Femur (tissue), 1 donor: ENCODE measurements at places on chromosomes 2 and 18.
A peak's percentile ranks its signal among the peaks of the same experiment; 100 is the strongest.

DNA sequence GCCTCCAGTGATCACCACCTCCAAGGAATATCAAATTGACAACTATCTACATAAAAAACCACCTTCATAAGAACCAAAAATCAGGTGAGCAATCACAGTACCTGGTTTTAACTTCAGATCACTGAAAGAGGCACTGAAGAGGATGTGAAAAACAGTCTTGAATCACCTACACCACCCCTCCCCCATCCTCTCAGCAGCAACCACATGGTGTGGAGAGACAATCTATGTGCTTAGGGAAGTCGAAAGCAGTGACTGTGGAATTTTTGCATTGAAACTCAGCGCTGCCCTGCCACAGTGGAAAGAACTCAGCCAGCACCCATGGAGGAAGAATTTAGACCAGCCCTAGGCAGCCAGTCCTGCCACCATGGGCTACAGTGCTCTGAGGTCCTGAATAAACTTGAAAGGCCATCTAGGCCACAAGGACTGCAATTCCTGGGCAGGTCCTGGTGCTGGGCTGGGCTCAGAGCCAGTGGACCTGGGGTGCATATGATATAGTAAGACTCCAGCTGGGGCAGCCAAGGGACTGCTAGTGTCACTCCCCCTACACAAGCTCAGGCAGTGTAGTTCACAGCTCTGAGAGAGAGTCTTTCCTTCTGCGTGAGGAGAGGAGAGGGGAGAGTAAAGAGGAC lies 75.6 kb downstream of the ATL2 start:
- DNase-seq: no peak

- no peak for DNase-seq
These were observed 383.3 kb downstream of the MTX2 start for GRCh38 chr2:176652300-176653182.

DNA sequence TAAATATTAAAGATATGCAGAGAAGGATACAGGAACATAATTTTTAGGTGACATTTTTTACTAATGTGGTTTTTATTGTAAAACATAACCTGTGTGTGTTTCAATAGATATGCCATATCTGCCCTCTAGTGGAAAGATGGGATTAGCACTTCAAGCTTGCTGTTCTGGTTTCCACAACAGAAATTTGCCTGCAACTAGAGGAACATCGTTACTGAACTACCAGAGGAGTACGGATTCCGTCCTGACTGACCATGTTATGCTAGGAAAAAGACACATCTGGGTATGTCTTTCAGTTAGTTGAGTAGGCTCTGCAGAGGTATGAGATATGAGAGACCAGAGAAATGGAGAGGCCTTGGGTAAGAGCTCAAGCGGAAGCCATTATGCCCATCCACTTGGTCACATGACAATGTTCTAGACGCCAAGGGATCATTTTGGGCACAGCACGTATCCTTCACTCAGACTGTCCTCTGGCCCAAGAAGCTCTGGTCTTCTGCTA lies 104.9 kb downstream of the MBD2 start:
- DNase-seq: peak; percentile 18

GRCh38 chr2:202100176-202100575 lies 27.1 kb downstream of the KIAA2012 start:
- DNase-seq: no peak

DNA sequence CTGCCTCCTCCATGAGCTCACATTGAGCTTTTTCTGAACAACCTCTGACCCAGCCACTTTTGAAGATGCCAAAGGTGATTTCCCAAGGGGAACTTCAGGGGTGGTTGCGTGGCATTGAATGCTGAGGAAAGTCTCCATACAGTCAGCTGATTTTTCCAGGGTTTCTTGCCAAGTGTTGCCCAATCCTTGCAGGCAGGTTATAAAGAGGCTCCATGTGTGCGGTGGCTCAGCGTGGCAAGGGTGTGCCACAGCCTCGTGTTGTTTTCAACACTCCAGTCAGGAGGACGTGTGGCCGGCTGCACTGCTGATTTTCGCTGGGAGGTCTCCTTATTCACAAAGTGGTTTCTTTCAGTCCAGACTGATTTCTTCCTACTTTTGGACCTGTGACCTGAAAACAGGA lies 81.4 kb upstream of the GATA6 start:
- no peak for DNase-seq

DNA sequence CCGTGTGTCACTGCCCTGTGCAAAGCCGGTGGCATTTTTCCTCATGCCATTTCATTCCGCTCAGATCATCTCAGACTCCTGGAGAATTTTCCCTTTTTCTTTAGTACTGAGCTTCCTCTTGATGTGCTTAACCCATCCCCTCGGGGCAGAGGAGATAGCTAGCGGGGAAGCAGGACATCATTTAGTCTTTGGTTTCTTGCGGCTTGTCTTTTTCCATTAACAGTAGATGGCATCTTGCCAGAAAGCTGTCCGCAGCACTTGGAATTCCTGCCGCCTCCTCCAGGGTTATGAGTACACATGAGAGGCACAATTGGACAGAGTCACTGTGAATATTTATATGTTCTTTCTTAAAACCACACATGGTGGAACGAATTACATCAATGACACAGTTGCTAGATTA lies 226.6 kb downstream of the ALPK2 start:
- peak; percentile 64 for DNase-seq

GRCh38 chr2:141329964-141330363 lies 800.9 kb downstream of the LRP1B start:
- no peak for DNase-seq

GRCh38 chr2:85694052-85695025 lies at the start of gene GNLY:
Gene GNLY, plus strand, starts transcription at chr2:85694358. Its CDS starts 61 bp downstream, at chr2:85694419.
- no peak for DNase-seq

- DNase-seq: no peak
These were observed 4.3 kb upstream of the GBX2 start for GRCh38 chr2:236172255-236173035.

GRCh38 chr2:102355526-102356380 lies at the start of gene IL18R1:
Gene IL18R1, plus strand, starts transcription at chr2:102355796. Its CDS starts 6,865 bp downstream, at chr2:102362661.
- peak; percentile 80 for DNase-seq

DNA sequence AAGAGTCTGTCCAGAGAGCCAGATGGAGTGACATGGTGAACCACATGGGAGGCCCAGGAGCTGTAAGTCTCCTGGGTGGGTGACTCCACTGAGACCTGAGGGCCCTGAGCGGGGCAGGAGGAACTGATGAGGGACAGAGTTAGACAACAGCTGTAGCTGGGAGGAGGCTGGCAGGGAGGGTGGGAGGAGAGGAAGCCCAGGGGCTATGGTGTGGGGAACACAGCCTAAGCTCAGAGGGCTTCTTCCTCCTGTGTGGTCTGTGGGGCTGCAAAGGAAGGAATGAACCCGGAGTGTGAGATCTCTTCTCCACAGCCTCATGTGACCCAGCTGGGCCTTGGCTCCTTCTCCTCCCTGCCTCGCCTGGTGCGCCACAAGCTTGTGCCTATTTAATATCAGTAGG lies 395.6 kb upstream of the HS6ST1 start:
- DNase-seq: no peak

GRCh38 chr2:20669562-20670314 lies 2.8 kb downstream of the GDF7 start:
- no peak for DNase-seq

GRCh38 chr18:47746615-47747014 lies 183.8 kb downstream of the SMAD2 start:
- no peak for DNase-seq

DNA sequence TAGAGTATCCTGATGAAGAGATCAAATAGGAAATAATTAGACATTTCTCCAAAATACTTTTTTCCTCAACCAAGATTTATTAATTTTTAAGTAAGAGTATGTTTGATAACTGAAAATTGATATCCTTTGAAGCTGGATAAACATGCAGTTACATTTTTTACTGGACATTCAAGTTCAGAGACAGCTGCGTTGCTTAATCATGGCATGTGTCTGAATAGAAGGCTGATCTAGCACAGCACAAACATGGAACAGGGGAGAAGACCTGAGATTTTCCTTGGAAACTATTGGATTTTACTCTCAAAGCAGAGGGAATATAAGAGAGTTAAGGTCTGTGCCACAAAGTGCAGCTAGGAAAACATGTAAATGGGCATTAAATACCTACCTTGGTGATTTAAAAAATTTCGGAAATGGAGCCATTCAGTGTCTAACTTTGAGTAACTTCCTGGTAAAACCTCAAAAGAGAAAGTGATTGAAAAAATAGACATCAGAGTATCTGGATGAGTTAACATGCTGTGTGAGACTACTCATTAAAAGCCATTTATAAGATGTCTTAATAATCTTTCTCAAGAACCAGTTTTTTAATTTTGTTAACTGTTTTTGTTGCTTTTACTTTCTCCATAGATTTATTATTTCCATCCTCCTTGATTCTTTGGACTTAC lies 31.8 kb downstream of the CRIM1 start:
- DNase-seq: no peak

DNA sequence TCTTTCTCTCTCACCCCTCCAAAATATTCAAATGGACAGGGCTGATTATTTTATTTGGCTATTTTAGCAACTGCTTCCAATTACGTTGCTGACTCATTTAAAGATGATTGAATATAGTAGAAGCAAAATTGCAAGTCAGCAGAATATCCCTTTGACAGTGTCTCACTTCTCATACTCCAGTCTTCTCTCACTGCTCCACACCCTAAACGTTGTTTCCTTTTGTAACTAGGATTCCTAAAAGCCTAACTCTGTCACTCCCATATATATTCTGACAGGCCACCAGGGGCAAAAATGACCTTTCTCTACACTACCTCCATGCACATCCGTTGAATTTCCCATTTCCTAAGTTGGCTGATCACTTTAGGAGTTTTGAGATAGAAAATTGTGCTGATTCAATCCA lies 351.1 kb downstream of the RND3 start:
- DNase-seq: no peak

DNA sequence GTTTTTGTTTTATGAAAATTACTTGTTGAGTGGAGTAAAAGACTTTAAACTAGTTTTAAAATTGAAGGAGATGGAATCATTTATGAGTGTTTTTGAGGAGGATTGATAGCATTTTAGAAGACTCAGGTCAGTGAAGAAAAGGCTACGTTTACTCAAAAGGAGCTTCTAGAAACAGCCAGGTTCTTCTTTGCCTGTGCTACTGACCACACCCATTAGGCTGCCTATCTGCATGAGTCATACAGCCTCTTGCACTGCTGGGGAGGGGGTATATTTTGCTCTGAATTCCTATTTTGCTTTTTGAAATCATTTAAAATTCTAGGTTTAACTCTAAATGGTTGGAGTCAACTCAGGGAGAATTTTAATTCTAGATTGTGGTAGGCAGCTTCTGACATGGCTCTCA lies 22.3 kb downstream of the EFEMP1 start:
- DNase-seq: no peak

DNA sequence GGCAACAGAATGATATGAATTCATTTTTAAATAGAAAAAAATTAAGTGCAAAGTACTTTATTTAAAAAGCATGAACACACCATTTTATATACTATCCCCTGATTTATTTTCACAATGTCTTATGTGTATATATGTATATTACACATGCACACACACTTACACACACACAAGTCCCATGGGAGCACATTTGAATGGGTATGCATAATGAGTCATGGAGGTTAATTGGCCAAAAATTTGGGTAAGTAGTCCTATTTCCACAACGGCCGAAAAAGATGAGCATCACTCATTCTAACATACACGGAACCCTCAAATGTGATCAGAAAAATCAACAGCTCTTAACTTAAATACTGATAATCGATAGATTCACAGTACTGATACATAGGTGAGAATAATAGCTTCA lies 97.4 kb upstream of the NABP1 start:
- no peak for DNase-seq

- peak; percentile 61 for DNase-seq
These were observed 46.4 kb upstream of the CYP1B1 start for GRCh38 chr2:38122344-38122743.

DNA sequence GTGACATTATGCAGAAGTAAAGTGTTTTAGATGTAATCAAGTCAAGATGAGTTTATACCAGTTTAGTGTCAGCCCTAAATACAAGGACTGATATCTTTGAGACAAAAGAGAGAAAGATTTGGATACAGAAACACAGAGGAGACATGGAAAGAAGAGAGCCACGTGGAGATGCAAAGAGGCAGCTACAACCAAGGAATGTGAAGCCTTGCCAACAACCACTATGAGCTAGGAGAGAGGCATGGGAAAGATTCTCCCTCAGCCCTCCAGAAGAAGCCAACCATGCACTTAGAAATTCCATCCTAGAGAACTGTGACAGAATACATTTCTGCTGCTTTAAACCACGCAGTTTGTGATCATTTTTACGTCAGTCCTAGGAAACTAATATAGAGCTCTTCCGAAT lies 217.2 kb downstream of the DOK6 start:
- DNase-seq: no peak

GRCh38 chr2:239675826-239676715 lies 275.3 kb upstream of the HDAC4 start:
- peak; percentile 16 for DNase-seq

- DNase-seq: no peak
These were observed 200.6 kb downstream of the PPP1R1C start for GRCh38 chr2:182186132-182186735.

DNA sequence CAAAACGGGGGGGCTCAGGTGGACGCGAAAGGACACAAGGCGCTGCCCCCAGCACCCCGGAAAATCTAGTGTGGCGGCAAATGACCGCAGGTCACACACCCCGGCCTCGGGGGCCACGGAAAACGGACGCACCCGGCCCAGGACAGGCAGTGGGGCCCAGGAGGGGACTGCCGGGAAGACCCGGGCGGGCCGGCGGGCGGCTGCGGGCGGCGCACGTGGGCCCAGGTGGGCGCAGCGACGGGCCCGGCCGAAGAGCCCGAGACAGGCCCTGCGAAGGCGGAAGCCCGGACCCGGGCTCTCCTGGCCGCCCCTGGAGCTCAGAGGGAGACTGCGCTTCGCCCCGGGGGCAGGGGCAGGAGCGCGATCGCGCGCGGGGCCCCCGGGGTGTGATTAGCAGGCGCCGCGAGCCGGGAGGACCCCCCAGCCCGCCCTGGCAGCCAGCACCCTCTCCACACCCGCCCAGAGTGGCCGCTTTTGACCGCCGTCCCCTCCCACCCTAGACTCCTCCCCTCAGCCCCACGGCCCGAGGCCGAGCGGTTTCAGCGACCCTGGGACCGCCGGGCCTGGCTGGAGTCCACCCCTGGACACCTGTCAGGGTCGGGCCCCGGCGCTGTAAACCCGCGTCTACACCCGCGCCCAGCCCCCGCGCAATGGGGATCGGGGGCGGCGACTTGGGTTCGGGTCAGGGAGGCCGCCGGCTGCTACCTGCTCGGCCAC lies 773 bp downstream of the MBP start:
- DNase-seq: peak; percentile 58

- DNase-seq: peak; percentile 71
These were observed 110.6 kb upstream of the PXDN start for GRCh38 chr2:1854729-1855547.

DNA sequence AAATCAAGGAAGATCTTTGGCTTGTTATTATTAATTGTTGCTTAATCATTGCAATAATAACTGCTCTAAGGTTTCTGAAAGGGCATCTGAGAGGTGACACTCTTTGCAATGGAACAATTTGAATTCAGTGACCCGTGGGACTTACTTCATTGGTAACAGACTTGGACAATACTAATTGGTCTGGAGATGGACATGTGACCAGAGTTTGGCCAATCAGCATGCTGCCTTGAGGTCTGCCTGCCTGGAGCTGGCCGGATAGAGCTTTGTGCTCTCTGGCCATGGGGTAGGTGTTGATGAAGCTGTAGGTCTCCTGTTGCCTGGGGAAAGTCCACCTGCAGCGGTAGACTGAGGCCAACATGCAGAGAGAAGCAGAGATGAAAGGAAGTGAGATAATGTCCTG lies 24.0 kb upstream of the VPS4B start:
- no peak for DNase-seq
